ENCODE measurements at places on chromosomes 16 and 17.

DNA sequence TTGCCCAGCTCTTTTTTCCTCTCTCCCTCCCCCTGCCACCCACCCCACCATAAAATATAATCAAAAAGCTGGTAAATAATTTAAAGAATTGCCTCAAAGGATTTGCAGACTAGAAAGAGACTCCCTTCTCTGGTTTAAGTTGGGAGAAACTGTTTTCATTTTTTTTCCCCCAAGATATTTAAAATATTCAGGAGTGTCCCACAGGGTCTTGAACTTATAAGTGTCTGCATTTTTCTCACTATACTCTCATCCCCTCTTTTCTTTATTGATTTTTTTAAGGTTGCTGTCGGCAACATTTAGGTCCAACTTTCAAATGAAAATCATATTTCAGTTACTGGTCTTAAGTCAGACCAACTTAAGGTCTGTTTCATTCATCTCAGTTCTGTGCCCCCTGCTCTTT, 210.2 kb downstream of the MSI2 start:
- DNase-seq = no peak

- peak; percentile 16 for DNase-seq
Observed at GRCh38 chr17:50534222-50534978, 1.9 kb downstream of the EPN3 start.

GRCh38 chr16:89172528-89173173, 1.1 kb downstream of the CDH15 start:
- no peak for DNase-seq

GRCh38 chr16:8931859-8932258, 31.8 kb downstream of the USP7 start:
- DNase-seq = no peak

DNA sequence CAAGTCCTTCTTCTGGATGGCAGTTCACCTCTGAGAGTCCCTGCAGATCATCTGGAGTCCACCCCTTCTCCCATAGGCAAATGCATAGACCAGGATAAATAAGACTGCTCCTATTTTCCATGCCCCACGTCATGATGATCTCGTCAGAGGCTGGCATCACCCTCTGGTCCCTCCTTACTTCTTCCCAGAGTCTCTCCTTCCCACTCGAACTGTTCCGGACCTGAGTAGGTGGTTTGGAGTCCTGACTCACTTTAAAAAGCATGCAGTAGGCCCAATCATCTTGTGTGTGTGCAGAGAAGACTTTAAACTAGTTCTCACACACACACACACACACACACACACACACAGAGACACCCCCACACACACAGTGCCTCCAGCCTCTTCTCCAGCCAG, 72.0 kb downstream of the SOX9 start:
- DNase-seq = no peak

DNA sequence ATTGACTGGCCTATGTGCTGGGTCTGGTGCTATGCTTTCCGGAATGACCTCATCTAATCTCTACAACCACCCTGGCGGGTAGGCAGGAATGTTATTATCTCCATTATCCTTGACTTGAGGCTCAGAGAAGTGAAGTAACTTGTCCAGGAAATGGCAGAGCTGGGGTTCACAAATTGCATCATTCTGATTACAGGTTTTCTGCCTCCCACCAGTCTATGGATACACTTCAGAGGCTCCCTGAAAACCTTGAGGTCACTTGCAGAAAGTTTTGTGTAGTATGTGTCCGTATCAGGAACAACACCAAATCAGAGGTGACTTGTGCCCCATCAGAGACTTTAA, 19.1 kb downstream of the NOD2 start:
- DNase-seq = no peak

DNA sequence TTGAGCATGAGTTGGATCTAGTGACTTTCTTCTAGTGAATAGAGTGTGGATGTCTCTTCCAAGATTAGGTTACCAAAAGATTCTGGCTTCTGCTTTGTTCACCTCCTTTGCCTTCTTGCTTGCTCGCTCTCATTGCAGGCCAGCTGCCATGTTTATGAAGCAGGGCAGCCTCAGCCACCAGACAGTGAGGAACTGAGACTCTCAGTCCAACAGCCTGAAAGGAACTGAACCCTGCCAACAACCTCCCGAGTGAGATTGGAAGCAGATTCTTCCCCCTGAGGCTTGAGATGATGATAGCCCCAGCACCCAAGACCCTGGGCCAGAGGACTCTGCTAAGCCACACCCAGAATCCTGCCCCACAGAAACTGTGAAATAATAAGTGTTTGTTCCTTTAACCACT, 48.4 kb downstream of the NOG start:
- DNase-seq = no peak

DNA sequence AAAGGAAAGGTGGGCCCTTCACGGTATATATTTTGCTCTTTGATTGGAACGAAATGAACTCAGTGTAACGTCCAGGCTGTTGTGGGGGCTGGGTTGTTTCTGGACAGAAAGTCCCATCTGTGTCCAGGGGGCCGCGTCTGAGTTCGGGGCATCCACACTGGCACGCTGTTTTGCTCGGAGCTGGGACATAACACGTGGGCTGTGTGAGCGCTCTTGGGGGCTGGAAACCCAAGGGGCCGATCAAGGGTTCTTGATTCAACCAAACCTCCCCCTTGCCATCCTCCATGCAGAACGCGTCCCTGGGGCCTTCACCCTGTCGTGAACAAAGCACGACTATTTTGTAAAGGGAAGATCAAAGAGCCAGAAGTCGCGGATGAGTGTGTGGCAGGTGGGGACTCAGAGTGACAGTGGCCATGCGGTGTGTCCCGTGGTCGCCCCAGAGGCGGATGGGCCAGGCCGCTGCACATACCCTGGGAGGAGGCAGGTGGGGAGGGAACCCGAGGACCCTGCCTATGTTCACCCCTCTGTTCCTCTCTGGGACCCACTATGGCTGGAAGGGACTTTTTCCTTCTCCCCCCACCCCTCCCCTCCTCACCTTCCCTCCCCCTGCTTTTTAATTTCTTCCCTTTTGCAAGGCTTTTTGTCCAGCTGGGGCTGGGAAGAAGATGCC, 387.2 kb downstream of the SEC14L1 start:
- DNase-seq = no peak

DNA sequence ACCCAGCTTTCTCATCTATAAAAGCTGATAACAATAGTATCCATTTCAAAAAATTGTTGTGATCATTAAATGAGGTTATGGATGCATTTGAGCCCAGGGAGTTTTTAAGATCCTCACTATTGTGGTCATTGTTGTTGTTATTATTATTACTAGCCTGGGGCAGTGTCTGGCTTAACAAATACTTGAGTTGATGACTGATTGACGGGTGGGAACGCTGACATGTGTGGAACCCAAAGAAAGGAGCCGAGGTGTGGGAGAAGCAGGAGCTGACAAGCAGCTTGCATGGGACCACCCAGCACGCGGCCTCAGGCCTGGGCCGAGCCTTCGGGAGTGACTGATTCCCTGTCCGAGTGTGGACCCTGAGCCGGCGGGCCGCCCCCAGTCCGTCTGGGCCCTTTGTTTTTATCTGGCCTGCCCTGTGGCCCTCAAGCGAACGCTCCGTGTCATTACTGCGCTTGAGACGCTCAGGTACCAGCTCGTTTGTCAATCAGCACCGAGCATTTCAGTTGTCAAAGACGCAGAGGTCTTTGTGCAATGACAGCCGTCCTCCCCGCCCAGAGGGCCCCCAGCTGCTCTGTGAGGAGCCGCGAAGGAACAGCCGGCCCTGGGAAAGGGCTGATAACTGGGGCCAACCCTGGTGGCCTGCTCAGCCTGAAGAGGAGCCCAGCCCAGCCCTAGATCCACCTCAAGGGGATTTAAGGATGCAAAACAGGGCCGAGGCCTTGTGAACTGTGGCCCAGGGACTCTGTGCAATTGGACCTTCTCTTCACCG, 132.9 kb upstream of the FOXF1 start:
- no peak for DNase-seq

GRCh38 chr17:45985447-45985846, 13.6 kb upstream of the STH start:
- DNase-seq = no peak

DNA sequence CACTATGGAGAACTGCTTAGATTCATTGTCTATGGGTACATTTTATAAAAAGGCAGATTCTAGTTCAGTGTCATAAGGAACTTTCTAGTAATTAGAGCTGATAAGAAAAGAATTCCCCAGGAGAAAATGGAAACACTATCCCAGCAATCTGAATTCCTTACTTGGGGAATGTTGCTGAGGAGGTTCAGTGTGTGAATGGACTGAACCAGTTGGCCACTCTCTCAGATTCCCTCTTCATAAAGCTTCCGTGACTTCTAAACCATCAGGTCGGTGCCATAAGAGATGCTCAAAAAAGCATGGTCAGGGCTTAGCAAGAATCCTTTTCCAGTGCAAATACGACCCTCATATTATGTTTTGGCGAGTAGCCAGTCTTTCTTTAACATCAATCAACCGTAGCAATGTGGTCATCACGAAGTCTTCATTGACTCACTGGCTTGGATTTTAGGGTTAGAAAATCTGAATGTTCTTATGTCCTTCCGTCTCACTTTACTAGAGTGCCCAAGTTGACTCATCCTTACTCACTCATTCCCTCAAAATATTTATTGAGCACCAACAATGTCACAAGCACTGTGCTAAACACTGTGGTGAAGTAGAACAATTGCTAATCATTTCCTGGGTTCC, 102.7 kb upstream of the HLF start:
- peak; percentile 95 for DNase-seq

DNA sequence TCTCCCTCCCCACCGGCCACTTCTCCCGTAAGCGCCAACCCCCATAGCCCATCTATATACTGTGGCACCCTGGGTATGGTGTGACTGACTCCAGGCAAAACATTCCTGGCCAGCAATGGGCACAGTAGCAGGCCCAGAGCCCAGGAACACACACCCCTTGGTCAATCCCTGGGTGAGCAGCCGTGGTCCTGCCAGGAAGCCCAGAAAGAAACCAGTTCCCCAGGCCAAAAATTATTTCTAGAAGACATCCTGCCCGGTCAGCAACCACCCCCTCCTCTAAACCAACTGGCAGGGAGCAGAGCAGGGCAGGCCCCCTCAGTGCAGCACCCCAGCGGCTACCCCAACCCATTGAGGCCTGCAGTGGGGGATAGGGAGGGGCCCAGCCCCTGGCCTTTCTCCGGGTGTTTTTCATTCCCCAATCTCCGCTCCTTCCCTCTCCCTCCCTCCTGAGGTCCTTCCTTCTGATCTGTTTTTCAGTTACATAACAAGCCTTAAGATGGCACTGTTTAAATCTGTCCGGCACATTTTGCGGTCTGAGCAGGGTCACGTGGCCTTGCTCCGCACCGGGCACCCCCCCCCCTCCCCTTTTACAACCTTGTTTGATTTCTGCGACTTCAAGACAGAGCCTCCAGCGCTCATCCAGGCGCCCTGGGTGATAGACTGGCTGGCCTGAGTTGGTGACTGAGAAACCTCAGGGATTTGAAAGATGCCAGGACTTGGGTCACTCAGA, 2.0 kb downstream of the NPTX1 start:
- DNase-seq = peak; percentile 14

GRCh38 chr17:80246266-80246681, 14.4 kb upstream of the RNF213 start:
- DNase-seq = no peak

DNA sequence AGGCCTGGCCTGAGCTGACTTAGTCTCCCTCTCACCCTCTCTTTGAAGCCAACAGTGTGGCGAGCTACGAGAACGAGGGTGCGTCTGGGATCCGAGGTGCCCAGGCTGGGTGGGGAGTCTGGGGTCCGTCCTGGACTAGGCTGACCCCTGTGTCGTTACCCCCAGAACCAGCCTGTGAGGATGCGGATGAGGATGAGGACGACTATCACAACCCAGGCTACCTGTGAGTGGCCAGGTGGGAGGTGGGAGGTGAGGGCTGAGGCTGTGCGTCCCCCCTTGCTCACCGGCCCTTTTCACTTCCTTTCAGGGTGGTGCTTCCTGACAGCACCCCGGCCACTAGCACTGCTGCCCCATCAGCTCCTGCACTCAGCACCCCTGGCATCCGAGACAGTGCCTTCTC, 1.6 kb downstream of the LAT start:
- DNase-seq = no peak

DNA sequence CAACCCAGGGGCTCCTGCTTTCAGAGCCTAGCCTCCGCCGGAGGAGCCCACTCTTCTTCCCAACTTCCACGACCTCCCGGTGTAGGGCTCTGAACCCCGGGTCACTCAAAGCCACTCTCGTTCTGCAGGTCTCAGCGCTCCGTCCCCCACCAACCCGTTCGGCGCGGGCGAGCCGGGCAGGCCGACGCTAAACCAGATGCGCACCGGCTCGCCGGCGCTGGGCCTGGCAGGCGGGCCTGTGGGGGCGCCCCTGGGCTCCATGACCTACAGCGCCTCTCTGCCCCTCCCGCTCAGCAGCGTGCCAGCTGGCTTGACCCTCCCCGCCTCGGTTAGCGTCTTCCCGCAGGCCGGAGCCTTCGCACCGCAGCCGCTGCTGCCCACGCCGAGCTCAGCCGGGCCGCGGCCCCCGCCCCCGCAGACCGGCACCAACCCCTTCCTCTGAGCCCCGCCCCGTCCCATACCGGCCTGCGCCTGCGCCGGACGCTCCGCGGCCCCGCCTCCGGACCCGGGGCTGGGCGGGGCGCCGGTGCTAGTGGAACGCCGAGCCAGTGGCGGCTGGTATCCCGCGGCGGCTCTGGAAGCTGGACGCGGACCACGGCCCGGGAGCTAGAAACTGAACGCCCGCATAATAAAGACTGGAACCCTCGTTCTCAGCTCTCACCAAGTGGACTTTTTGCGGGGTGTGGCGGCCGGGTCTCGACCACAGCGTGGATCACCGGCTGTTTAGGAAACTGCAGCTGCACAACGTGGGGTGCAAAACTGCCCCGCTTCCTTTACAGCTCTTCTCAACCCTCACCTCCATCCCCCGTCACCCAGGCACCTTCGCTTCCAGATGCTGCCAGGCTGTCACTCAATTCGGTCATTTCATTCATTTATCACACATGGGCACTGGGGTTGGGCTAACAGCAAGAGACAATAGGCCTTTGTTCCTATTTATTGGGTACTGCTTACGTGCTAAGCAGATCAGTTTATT, 5.0 kb upstream of the SPATA20 start:
- DNase-seq = peak; percentile 52

GRCh38 chr16:68607443-68607842, 37.7 kb upstream of the CDH3 start:
- DNase-seq = no peak

GRCh38 chr16:15765880-15766279, 90.9 kb downstream of the MYH11 start:
- DNase-seq = peak; percentile 17

DNA sequence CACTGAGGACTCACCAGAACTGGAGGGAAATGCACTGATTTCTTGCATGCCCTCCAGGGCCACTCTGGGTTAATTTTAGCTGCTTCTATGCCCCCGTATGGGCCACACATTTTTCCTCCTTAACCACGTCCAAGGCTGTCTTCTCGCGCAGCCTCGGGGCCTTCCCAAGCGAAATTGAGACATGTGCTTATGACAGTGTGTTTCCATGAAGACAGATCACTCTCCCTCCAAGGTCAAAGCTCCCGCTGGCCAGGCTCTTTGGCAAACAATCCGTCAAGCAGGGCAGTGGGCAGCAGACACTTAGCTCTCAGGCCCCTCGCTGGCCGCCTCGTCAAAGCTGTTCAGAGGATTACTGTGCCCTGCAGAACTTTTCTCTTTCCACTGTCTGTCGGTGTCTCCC, 243.0 kb upstream of the N4BP1 start:
- DNase-seq = no peak

GRCh38 chr16:53378138-53378537, 56.1 kb upstream of the RBL2 start:
- no peak for DNase-seq

Data from RCC 7860 (cell line).